CD8-positive, alpha-beta memory T cell (primary cell): ENCODE measurements at places on chromosomes 11 and 22. TPM values are rescaled to one million over a fixed set of nuclear protein-coding genes. Genes with fewer than 3 reads are reported as not detected.

ELFN2 gene
- total RNA-seq = 0.09 TPM

ROBO4 gene
- not detected for total RNA-seq

GRCh38 chr11:2258501-2259465 lies 11.6 kb downstream of the ASCL2 start:
- H3K4me3 ChIP-seq = no peak overlapping the region
- H3K27ac ChIP-seq = no peak overlapping the region
- H3K4me1 ChIP-seq = no peaks in the 10 kb centered on the region
- H3K27me3 ChIP-seq = no peaks in the 10 kb centered on the region

DNA sequence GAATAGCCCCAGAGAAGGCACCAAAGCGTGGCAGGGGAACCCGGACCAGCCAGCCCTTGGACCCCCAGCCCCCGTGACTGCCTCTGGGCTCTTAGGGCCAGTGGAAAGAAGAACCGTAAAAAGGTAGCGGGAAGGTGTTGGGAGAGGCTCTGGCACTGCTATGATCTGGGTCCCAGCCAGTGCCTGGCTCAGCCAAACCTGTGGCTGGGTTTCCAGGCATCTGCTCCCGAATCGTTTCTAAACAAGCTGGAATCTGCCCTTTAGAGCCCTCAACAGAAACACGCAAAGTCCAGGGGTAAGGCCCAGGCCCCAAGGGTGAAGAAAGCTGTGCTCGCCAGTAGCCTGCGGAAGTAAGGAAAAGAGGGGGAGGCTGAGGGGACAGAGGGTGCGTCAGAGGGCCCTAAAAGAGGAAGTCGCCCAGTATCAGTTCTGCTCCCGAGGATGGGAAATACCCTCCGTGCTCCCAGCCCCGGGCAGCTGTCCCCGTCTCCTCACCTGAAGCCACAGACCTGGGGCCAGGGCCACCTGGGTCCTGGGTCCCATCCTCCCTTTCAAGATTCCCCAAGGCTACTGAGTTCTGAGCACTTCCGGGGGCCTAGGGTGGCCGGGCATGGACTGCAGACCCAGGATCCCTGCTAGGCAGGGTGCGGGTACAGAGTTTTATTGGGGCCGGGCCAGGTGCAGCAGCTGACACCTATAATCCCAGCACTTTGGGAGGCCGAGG lies 24.7 kb downstream of the IL10RA start:
- peaks cover 100% of the 10 kb centered on the region for H3K4me1 ChIP-seq
- H3K27ac ChIP-seq = no peak overlapping the region
- no peak for DNase-seq
- H3K36me3 ChIP-seq = no peaks in the 10 kb centered on the region
- no peak overlapping the region for H3K4me3 ChIP-seq

- H3K4me1 ChIP-seq = no peaks in the 10 kb centered on the region
- no peaks in the 10 kb centered on the region for H3K36me3 ChIP-seq
- no peak overlapping the region for H3K27ac ChIP-seq
- DNase-seq = no peak
These were observed 54.3 kb downstream of the SWAP70 start for GRCh38 chr11:9718147-9718546.

DNA sequence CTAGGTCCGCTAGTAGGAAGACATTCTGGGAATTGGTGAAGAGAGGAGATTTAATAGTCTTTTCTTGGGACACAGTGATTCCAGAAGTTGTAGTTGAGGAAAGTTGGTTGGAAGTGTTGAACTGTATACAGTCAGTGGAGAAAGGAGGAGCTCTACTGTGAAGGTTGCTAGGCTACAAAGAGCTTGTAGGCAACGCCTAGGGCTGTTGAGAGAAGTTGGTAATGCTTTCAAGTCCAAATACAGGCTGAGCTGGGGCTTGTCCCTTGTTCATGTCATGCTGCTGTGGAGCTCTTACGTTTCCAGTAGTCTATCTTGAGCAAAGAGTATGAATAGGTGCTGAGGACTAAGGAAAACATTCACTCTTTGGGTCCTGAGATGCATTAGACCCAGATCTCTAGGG lies 1.1 kb downstream of the TBCEL start:
- H3K4me1 ChIP-seq = peaks cover 20% of the 10 kb centered on the region
- H3K27ac ChIP-seq = no peak overlapping the region
- H3K27me3 ChIP-seq = no peaks in the 10 kb centered on the region

- H3K4me3 ChIP-seq = peak overlapping the region; percentile 39
- H3K36me3 ChIP-seq = no peaks in the 10 kb centered on the region
- peak overlapping the region; percentile 47 for H3K27ac ChIP-seq
These were observed 31.2 kb downstream of the CD82 start for GRCh38 chr11:44596525-44597276.

GRCh38 chr11:72969894-72970335 lies 155.7 kb downstream of the ATG16L2 start:
- H3K27ac ChIP-seq = no peak overlapping the region
- peaks cover 16% of the 10 kb centered on the region for H3K4me1 ChIP-seq
- peak; percentile 14 for DNase-seq
- H3K27me3 ChIP-seq = no peaks in the 10 kb centered on the region
- H3K36me3 ChIP-seq = no peaks in the 10 kb centered on the region

GRCh38 chr22:21966643-21967516 lies 14.2 kb upstream of the PPM1F start:
- no peaks in the 10 kb centered on the region for H3K4me1 ChIP-seq
- no peak overlapping the region for H3K4me3 ChIP-seq
- DNase-seq = no peak
- no peak overlapping the region for H3K27ac ChIP-seq
- peaks cover 66% of the 10 kb centered on the region for H3K36me3 ChIP-seq

SCUBE2 gene
- 0.47 TPM for total RNA-seq
